ENCODE measurements at places on chromosomes 12 and 14.

- no peak for DNase-seq
These were observed 11.4 kb downstream of the GNG2 start for GRCh38 chr14:51871846-51872245.

DNA sequence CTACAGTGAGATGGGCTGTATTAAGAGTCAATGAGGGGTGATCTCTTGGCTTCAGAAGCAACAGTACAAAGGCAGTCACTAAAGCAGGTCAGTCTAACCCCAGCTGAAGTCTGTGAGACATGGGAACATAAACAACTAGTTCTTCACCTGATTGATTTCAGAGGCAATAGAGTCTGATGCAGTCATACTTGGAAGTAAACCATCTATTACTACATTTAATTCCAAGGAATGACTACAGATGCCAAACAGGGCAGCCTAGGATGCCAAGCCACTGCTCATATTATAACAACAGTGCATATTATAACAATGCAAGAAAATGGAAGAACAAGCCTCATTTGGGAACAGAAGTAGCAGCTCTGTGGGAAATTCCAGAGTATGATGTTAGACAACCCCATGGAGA lies 35.8 kb downstream of the GRIN2B start:
- no peak for DNase-seq

GRCh38 chr12:127280393-127281275 lies 986.3 kb upstream of the TMEM132C start:
- DNase-seq: no peak

- DNase-seq: no peak
These were observed 198.9 kb downstream of the RBM19 start for GRCh38 chr12:113766879-113767878.

GRCh38 chr12:96438330-96438729 lies 38.1 kb upstream of the CDK17 start:
- DNase-seq: no peak

DNA sequence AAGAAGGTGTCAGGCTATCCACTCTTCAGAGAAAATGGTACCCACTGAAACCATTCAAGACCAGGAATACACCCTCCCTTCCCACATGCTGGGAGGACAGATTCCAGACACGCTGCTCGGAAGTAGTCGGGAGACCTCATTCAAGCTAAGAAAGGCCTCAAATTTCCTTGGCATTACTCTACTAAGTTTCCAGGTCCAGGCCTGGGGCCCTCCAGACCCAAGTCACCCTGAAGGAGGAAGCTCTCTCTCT lies 27.1 kb upstream of the RPLP0 start:
- DNase-seq: no peak

DNA sequence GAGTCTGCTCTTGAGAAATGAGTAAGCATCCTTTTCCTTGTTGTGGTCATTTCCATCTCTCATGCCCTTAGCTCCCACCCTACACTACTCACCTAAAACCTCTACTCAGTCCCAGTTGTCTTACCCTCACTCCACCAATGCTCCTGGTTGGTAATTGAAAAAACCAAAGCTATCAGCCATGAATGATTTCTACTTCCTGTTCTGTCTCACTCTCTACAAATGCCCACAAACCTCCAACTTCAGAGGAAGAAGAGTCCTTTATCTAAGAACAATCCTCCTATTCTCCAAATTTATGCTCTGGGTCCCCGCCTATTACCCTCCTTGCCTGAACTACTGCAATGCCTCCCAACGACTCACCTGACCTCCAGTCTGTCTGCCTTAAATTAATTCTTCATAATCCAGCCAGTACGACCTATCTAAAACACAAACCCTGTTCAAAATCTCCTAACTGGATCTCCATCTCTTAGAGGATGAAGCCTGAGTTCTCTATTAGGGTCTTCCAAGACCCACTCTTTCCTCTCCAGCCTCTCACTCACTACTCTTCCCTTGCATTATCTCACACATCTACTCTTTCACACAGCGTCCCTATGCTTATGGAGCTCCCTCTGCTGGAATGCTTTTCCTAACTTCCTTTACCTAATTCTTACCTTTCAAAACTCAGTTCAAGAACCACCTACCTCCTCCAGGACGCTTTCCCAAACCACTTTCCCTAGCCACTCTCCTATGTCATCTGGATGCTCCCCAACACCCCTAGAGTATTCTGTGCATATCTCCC lies 2.2 kb downstream of the DHRS1 start:
- peak; percentile 18 for DNase-seq
